ENCODE measurements at places on chromosomes 12 and 14. TPM values are rescaled to one million over a fixed set of nuclear protein-coding genes. Genes with fewer than 3 reads are reported as not detected.
A peak's percentile ranks its signal among the peaks of the same experiment; 100 is the strongest.

DNA sequence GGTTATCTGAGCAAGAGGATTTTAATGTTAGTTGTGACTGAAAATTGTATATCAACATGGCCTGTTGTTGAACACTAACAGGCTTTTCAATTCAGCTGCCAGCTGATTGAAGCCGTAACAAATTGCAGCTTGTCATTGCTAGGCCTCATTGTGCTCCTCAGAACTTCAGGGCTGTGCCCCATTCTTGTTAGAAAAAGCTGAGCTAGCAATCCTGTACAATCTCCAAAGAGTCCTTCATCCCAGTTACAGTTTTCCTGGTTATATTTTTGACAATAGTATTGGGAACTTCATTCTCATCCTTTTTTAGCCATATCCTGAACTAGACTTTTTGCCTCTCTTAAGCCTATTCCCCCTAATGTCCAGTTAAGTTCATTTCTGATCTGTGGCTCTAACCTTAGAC lies 564.1 kb upstream of the ATXN7L3B start:
- no peak for DNase-seq

DNA sequence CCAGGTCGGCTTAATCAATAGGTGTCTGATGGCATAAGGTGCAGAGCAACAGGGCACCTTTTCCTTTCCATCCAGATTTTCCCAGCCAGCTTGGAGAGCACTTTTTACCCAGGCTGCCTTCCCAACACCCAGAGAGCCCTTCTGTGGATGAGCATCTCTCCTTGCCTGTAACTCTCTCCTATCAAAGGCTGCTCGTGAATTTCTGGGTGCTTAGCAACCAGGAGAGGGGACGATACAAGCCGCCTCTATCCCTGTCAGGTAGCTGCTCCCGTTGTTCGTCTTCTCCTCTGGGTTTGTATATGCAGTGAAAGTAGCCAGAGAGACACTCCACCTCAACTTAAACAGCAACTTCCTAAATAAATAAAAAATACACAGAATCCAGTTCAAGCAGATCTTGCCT lies 124.2 kb downstream of the CACNA1C start:
- DNase-seq, result no peak

GRCh38 chr14:88089445-88089844 lies 84.5 kb downstream of the GPR65 start:
- no peak for DNase-seq

CLEC4D gene
- not detected for total RNA-seq

- DNase-seq, result no peak
Measured at GRCh38 chr14:58662018-58662417, 24.3 kb downstream of the DACT1 start.

RAB15 gene
- total RNA-seq, result 26.2 TPM

- DNase-seq, result no peak
Measured at GRCh38 chr14:24280797-24281460, 9.5 kb upstream of the RABGGTA start.

BEGAIN gene
- 1.3 TPM for total RNA-seq

IFI27 gene
- total RNA-seq, result not detected

GRCh38 chr12:96425321-96425720 lies 25.1 kb upstream of the CDK17 start:
- DNase-seq, result no peak

- no peak for DNase-seq
Measured at GRCh38 chr12:97306147-97306546, 156.5 kb upstream of the RMST start.

- DNase-seq, result peak; percentile 7
Measured at GRCh38 chr14:95359994-95360826, 40.5 kb upstream of the CLMN start.

HNF1A gene
- total RNA-seq, result not detected

GRCh38 chr12:23576372-23576771 lies 373.1 kb downstream of the SOX5 start:
- no peak for DNase-seq

DNA sequence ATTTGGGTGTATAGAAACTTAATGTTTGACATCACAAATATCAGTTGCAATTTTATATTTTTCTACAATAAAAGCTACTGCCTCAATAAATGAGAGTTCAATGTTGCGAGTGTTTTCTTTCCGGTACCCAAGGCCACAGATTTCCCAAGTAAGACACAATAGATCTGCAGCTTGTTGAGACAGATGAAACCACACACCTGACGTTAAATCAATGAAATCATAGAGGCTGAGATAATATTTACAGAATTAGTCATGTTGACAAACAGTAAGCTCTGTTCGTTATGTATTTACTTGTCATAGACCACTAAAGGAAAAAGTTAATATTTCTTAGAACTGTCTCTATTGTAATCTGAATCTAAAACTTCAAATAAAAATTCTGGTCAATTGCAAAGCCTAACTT lies 49.2 kb upstream of the PTHLH start:
- DNase-seq, result no peak

- DNase-seq, result no peak
Measured at GRCh38 chr12:76704693-76705092, 59.2 kb upstream of the ZDHHC17 start.

GRCh38 chr14:74976264-74977113 lies 21.1 kb upstream of the PGF start:
- no peak for DNase-seq

TTC9 gene
- total RNA-seq, result not detected

- no peak for DNase-seq
Measured at GRCh38 chr14:56390859-56391258, 188.7 kb upstream of the TMEM260 start.

DNA sequence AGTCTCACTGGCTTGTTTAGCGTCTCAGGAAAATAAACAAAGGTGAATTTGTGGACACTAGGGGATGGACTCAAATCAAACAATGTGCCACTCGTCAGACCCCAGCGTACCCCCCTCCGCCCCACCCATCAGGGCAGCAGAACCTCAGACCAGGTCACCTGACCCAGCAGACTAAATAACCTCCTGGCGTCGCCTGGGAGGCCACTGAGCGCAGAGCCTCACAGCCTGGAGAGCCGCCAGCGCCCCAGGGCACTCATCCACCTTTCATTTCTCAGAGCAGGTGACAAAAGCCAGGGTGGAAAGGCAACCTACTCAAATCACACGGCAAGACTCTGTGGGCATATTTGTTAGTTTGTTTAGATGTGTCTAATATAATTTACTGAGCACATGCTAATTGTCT lies 100.9 kb downstream of the DICER1 start:
- DNase-seq, result no peak

- DNase-seq, result no peak
Measured at GRCh38 chr12:102067574-102068258, 5.9 kb upstream of the WASHC3 start.

DNA sequence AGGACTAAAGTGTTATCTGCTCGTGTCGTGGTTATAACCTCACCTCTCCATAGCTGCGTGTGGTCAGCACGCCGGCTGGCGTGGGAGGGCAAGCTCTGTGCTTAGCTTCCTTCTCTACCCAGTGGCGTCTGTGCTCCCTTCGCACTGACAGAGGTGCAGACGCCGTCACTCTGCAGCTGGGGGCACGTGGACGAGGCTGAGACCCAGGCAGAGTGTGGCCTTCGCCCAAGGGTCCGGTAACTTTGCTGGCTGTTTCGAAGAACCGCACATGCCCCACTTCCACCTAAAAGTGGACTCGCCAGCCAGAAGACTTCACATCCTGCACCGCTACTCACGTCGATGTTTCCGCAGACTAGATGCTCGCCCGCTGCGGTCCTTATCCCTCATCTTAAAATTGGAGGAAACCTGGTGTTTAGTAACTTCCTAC lies 35.9 kb upstream of the DYNC1H1 start:
- no peak for DNase-seq

OR4M1 gene
- not detected for total RNA-seq

GRCh38 chr12:12529783-12530421 lies 32.8 kb downstream of the DUSP16 start:
- no peak for DNase-seq

DNA sequence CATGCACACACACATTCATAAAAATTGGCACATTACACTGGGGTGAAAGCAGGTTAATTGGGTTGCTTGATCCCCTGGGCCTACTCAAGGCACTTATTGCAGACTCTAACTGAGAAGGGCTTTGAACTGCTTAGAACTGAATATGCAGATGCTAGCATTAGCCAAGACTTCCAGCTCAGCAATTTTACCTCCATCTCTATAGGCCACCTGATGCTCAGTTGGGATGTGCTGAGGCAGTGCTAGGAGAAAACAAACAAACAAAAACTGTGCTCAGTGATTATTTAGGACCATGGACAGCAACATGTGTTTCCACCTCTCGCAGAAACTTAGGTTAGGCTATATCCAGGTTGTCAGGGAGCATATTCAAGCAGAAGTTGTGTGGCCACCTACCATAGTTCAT lies 124.8 kb upstream of the WSCD2 start:
- no peak for DNase-seq

TSPAN9 gene
- total RNA-seq, result 19.1 TPM

DNA sequence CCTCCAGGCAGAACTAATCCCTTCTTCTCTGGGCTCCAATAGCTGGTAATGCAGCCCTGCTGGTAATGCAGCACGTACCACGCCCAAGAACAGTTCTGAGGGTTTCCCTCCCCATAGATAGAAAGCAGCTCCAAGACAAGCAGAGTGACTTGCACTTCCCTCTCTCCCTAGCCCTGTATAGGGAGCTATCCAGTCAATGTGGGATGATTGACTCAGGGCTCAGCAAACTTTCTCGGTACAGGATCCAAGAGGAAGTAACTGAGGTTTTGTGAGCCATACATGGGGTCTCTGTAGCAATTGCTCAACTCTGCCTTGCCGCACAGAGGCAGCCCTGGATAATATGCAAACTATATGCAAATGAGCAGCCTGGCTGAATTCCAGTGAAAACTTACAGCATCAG lies 15.5 kb upstream of the FKBP4 start:
- no peak for DNase-seq

VDR gene
- total RNA-seq, result 0.07 TPM

KRT80 gene
- total RNA-seq, result 0.44 TPM

- DNase-seq, result no peak
Measured at GRCh38 chr12:68303850-68304249, 28.3 kb downstream of the MDM1 start.

MYF6 gene
- not detected for total RNA-seq

Measured in G401 (cell line).